ENCODE measurements at places on chromosomes 2 and 18.

DNA sequence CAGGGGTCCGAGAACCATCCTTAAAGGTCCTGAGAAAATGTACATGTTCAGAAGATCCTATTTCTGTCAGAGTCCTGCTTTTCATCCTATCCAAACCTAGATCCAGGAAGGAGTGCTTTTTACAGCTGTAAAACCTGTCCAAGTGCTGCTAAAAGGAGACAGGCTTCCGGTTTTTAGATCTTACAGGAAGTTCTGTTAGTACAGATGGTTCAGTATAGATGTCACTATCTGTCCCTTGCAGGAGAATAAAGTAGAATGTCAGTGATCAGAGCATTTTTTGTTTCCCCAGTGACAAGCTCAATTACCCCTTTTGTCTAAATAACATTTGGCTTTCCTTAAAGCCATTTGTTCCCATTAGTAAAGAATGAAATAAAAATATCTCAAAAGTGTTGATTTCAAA is 98.3 kb downstream of the NRP2 start:
- DNase-seq: no peak

- DNase-seq: no peak
Observed at GRCh38 chr2:239587311-239587731, 186.5 kb upstream of the HDAC4 start.

- no peak for DNase-seq
Observed at GRCh38 chr2:16438613-16439321, 226.9 kb downstream of the CYRIA start.

DNA sequence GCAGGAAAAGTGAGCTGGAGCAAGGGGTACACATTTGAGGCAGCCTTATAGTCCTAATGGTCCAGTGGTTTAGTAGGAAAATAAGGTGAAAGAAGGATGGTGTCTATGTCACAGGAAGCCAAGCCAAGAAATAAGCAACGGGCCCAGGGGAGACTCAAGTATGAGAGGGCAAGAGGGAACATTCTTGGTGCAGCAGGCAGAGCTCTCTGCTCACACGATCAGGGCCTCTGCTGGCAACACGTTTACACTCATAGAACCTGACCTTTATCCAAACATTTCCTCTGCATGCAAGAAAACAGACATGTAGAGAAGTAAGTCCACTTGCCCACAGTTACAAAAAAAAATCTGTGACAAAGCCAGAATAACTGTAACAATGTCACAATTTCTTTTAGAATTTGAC is 32.6 kb upstream of the LRRC30 start:
- no peak for DNase-seq

DNA sequence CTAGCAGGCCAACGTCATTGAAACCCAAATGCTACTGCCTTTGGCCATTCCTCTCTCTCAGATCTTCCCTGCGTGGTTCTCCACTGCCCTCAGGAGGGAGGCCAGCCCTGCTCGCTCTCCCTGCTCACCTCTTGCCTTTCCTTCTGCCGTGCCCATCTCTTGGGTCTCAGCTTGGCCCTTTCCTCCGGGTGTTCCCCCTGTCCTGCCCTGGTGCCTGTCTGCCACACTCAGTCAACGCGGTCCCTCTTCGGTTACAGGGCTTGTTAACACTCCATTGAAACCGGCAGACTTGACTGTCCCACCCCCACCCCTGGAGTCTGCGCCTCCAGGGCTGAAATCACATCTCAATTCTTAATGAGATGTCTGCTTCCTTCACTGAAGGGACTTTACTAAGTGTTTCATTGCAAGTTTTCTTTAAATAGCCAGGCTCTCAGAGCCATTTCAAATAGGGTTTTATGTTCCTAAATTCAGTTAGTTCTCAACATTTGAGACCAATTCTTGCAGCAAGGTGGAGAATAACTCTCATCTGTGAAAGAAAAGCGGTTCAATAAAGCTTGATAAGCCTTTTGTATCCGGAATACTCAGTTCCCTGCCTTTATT is 237.6 kb downstream of the DYSF start:
- no peak for DNase-seq

DNA sequence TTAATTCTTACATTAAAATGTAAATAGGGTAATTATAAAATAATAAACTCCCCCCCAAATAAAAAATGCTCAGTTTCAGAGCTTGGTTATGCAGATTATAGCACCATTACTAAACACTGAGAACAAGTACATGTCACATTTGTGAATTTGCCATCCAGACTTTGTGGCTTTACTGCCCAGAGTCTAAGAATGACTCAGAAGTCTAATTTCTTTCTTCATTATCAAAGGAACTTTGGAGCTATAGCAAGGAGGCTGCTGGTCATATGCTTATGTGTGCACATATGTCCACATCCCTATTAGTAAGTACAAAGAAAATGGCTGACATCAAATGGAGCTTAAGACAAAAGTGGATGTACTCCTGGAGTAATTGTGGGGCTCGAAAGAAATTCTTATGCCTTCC is 248.5 kb upstream of the SESTD1 start:
- DNase-seq: no peak

DNA sequence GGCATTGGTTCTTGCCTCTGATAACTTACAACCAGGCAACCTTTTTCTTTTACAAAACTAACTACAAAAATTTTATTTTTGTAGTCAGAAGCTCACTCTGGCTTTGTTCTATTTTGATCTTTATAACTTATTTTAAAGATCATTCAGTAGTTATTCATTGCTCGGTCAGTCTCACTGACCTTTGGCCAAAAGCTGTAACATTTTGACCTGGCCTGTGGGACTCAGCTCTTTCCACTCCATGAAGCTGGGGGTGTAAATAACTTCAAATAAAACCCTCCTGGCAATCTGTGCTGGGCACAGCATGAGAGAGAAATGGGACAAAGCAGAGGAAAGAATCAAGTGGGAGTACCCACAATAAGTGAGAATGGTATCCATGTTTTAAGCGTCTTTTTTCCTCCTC is 380.7 kb downstream of the SETBP1 start:
- DNase-seq: no peak

All from activated naive CD4-positive, alpha-beta T cell treated with Interleukin-2 at 50 U/mL for 16 hours (primary cell).